ENCODE measurements at places on chromosomes 11 and 22.

GRCh38 chr11:105732611-105733010, 122.7 kb downstream of the GRIA4 start:
- H3K36me3 ChIP-seq, result no peaks in the 10 kb centered on the region
- H3K4me1 ChIP-seq, result no peaks in the 10 kb centered on the region
- no peak for DNase-seq
- H3K27ac ChIP-seq, result no peak overlapping the region
- no peak overlapping the region for H3K4me3 ChIP-seq
- H3K27me3 ChIP-seq, result no peaks in the 10 kb centered on the region

DNA sequence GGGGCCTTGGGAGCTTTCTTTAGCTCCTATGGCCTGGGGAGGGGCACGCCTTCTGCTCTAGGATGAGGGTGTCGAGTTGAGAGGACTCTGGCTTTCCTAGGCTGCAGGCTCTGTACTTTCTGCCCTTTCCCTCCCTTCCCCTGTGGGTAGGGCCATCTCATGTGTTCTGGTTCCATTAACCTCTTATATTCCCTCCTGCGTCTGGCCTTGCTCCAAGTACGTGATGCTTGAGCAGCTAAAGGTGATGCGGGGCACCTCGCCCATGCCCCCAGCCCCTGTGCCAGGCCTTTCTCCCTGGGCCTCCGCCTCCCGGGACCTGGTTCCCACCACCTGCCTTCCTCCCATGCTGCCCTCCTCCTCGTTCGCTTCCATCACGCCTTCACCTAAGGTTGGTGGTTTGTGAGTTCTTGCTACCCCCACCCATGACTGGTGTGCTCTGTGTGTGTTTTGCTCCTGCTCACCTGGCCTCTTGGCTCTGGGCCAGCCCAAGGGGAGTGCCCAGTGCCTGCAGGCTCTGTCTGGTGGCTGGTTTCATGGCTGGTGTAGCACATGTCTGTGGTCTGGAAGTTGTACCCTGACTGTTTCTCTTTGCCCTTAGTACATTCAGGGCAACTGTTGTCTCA, 34.1 kb downstream of the PHLDB1 start:
- H3K27ac ChIP-seq, result no peak overlapping the region
- no peak for DNase-seq
- H3K4me1 ChIP-seq, result no peaks in the 10 kb centered on the region
- no peaks in the 10 kb centered on the region for H3K36me3 ChIP-seq

- no peaks in the 10 kb centered on the region for H3K27me3 ChIP-seq
- no peak for DNase-seq
- H3K4me3 ChIP-seq, result no peak overlapping the region
- H3K4me1 ChIP-seq, result no peaks in the 10 kb centered on the region
- H3K36me3 ChIP-seq, result peaks cover 56% of the 10 kb centered on the region
- H3K27ac ChIP-seq, result no peak overlapping the region
These were observed 45.5 kb downstream of the SCN3B start for GRCh38 chr11:123608945-123609344.

DNA sequence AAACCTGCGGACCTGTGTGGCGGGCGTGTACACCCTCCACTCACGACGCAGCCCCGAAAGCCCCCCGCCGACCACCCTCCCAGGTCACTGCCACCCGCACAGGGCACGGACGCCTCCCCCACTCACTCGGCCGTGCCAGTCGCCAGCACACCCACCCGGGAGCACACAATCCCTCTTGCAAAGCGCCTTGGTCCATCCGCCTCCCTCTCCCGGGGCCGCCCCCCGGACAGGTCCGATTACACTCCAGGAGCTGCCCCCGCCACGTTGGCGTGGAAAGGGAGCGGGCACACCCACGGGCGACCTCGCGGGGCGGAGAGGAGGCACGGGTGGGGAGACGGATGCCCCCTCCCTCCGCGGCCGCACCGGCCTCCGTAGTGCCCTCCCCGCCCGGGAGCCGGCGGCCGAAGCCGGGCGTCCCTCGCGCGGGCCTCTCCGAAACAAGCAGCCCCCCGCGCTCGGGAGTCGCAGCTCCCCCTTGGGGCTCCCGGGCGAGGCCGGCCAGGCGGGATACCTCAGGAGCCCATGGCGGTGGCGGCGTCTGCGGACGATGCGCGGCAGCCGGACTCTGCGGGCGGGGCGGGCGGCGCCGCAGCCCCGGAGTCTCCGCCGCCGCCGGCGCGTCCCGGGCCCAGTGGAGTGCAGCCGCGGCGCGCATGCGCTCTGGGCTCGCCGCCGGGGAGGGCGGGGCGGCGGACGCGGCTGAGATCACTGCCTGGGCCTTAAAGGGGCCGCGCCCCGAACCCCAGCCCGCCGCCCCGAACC, at the start of gene TMEM184B:
Gene TMEM184B, minus strand, starts transcription at position 638 of the 762 bp plus-strand sequence. CDS start 25,049 bp downstream, outside the sequence.
- peak within 1 kb of the TSS; percentile 70 for H3K4me3 ChIP-seq
- H3K4me1 ChIP-seq, result peaks cover 24% of the 10 kb centered on the region
- no peaks in the 10 kb centered on the region for H3K36me3 ChIP-seq
- peak within 1 kb of the TSS; percentile 68 for H3K27ac ChIP-seq

- peaks cover 13% of the 10 kb centered on the region for H3K4me1 ChIP-seq
- H3K27ac ChIP-seq, result no peak overlapping the region
- H3K36me3 ChIP-seq, result no peaks in the 10 kb centered on the region
- no peak for DNase-seq
- peaks cover 4% of the 10 kb centered on the region for H3K27me3 ChIP-seq
- H3K4me3 ChIP-seq, result no peak overlapping the region
These were observed 18.8 kb upstream of the INCENP start for GRCh38 chr11:62104816-62105653.

DNA sequence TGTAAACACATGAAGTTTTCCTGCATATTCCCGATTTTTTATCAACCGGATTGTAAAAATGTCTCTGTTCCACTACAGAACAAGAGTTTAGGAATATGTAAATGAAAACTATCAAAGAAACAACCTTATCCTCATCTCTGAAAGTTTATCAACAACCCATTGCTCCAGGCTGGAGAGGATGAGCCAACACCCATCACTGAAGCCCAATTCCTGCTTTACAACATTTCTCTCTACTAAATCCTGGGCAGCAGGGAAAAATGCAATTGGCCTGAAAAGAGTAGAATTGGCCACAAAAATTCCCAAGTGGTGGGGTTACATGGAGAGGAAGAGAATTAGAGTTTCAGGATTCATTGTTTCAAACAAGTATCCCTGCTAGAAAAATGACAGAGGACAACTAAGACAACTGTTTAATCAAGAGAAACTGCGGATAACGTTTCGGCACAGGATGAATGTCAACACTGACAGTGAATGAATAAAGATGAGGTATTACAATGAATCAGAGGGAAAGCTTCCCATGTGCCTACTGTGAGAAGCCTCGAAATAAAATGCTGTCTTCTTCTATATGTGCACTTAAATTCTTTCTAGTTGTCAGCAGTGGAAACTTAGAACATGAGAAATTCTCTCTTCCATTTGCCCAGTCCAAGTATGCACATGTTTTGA, 317.3 kb upstream of the ANO3 start:
- H3K4me3 ChIP-seq, result no peak overlapping the region
- DNase-seq, result no peak
- H3K27ac ChIP-seq, result no peak overlapping the region

DNA sequence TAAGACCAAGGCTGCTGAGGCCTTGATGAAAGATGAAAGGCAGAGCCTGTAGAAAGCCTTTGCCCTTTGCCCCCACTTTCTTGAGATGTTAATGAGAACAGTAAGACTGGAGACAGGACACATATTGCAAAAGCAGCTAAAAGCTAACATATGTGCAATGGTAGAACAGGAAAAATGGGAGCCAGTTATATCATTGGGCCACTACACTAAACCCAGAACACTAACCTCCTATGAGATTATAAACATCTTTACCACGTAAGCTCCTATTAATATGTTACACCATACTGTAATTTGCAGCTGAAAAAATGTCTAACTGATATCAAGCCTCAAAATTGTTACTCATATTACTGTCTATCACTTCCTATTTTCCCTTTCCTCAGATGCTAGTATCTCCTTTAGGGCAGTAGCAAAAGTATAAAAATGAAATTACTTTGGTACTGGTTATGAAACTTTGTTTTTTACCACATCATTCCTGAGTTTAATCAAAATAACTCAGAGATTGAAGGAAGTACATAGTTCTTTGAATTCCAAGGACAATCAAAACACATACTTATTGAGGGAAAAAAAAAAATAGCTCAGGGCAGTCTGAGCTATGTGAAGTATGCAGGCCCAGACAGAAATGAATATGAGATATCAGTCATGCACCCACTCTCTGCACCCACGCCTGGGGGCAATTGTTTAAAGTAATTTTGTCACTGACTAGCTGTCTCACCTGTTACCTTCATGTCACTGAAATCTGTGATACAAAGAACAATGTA, 9.1 kb downstream of the HPS5 start:
- no peak overlapping the region for H3K4me3 ChIP-seq
- peaks cover 34% of the 10 kb centered on the region for H3K36me3 ChIP-seq
- no peak for DNase-seq
- no peaks in the 10 kb centered on the region for H3K4me1 ChIP-seq

- no peaks in the 10 kb centered on the region for H3K36me3 ChIP-seq
- no peaks in the 10 kb centered on the region for H3K4me1 ChIP-seq
- H3K4me3 ChIP-seq, result no peak overlapping the region
- DNase-seq, result no peak
These were observed 9.8 kb upstream of the APOL6 start for GRCh38 chr22:35638410-35638809.

- no peaks in the 10 kb centered on the region for H3K4me1 ChIP-seq
- peak overlapping the region; percentile 23 for H3K27ac ChIP-seq
- no peaks in the 10 kb centered on the region for H3K27me3 ChIP-seq
These were observed 18.4 kb upstream of the ST3GAL4 start for GRCh38 chr11:126337126-126337473.

DNA sequence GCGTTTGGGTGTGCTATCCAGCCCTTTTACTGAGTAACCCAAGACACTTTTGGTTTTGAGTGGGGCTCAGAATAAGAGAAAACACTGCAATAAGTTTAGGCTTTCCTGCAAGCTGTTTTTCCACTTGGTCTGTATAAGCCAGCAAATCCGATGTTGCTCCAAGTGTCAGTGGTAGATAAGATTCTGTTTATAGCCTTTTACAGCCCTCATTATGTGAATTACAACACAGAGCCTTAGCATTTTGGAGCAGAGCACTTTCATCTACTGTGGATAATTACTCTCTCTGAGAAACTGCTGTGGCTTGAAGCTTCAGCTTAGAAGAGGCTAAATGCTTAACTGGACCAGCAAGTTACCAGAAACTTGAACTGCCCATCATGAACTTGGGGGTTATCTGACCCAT, 601.1 kb downstream of the JRKL start:
- no peak overlapping the region for H3K4me3 ChIP-seq
- H3K27ac ChIP-seq, result no peak overlapping the region
- H3K36me3 ChIP-seq, result no peaks in the 10 kb centered on the region
- no peaks in the 10 kb centered on the region for H3K4me1 ChIP-seq
- DNase-seq, result no peak
- H3K27me3 ChIP-seq, result no peaks in the 10 kb centered on the region

GRCh38 chr11:119712006-119712405, 17.0 kb downstream of the NECTIN1 start:
- peaks cover 18% of the 10 kb centered on the region for H3K4me1 ChIP-seq
- no peak for DNase-seq
- peaks cover 20% of the 10 kb centered on the region for H3K27me3 ChIP-seq
- H3K36me3 ChIP-seq, result no peaks in the 10 kb centered on the region
- no peak overlapping the region for H3K4me3 ChIP-seq
- H3K27ac ChIP-seq, result no peak overlapping the region

GRCh38 chr11:84524422-84525051, 1102.6 kb downstream of the DLG2 start:
- H3K4me1 ChIP-seq, result no peaks in the 10 kb centered on the region
- H3K27ac ChIP-seq, result no peak overlapping the region
- H3K27me3 ChIP-seq, result no peaks in the 10 kb centered on the region
- H3K36me3 ChIP-seq, result no peaks in the 10 kb centered on the region

- no peak overlapping the region for H3K27ac ChIP-seq
- H3K36me3 ChIP-seq, result no peaks in the 10 kb centered on the region
- no peak for DNase-seq
- H3K27me3 ChIP-seq, result peaks cover 8% of the 10 kb centered on the region
These were observed 31.1 kb downstream of the DKK3 start for GRCh38 chr11:11977206-11977938.

- peak overlapping the region; percentile 65 for H3K27ac ChIP-seq
- H3K36me3 ChIP-seq, result peaks cover 45% of the 10 kb centered on the region
These were observed 2.2 kb downstream of the LMF2 start for GRCh38 chr22:50505276-50505775.

DNA sequence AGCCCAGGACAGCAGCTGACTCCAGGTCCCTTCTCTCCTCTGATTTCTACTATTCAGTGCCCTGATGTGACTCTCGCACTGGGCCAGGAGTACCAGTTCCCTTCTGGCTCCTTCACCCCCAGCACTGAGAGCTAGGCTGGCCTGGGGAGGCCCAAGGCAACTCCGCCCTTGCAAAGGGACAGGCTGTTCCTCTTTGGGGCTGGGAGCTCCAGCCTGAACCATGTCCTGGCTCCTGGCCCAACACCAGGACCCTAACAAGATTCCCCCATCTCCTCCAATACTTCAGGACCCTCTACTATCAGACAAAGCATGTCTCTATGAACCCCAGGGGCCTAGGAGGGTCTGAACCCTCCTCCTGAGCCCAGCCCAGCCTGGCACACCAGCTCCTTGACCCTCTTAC, 12.5 kb downstream of the CREB3L1 start:
- no peak overlapping the region for H3K27ac ChIP-seq
- no peak overlapping the region for H3K4me3 ChIP-seq
- DNase-seq, result no peak
- H3K4me1 ChIP-seq, result peaks cover 5% of the 10 kb centered on the region

GRCh38 chr11:129652835-129653234, 162.8 kb upstream of the TMEM45B start:
- no peaks in the 10 kb centered on the region for H3K27me3 ChIP-seq
- no peak overlapping the region for H3K27ac ChIP-seq
- H3K4me1 ChIP-seq, result no peaks in the 10 kb centered on the region
- H3K36me3 ChIP-seq, result no peaks in the 10 kb centered on the region

DNA sequence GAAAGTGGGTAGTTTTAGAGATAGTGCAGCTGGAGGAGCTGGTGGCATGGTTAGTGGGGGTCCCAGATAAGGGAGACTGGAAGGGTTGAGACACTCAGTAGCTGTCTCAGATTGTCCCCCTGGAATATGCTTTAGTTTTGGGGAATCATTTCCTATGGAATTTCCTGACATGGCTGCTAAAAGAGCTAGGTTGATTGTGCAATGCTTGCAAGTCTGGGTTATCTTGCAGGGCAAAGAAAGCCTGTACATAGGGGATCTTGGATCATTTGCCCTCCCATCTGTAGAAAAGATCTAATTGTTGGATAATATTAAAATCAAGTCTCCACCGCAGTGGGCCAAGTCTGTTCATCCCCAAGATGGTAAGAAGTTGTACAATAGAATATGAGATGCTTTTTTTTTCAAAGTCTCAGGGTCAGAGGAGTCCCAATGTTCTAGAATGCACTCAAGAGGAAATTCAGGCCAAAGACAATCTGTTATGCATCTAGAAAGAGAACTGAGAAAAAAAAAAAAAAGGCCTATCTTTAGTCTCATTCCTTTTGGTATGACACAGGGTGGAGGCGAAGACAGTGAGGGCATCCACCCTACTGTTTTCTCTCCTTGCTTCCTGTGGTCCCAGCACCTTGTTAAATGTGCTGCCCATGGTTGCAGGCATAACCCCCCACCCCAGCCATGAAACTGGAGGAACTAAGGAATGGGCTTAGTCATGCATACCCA, 20.2 kb downstream of the MS4A6E start:
- no peaks in the 10 kb centered on the region for H3K27me3 ChIP-seq
- no peak overlapping the region for H3K4me3 ChIP-seq
- no peaks in the 10 kb centered on the region for H3K4me1 ChIP-seq
- H3K36me3 ChIP-seq, result no peaks in the 10 kb centered on the region
- no peak overlapping the region for H3K27ac ChIP-seq
- DNase-seq, result no peak
